Kidney epithelial cell (primary cell): ENCODE measurements at places on chromosomes 11 and 22. TPM values are rescaled to one million over a fixed set of nuclear protein-coding genes. Genes with fewer than 3 reads are reported as not detected.

Gene RHOD
- total RNA-seq = 97.0 and 112 TPM in 2 replicates

DNA sequence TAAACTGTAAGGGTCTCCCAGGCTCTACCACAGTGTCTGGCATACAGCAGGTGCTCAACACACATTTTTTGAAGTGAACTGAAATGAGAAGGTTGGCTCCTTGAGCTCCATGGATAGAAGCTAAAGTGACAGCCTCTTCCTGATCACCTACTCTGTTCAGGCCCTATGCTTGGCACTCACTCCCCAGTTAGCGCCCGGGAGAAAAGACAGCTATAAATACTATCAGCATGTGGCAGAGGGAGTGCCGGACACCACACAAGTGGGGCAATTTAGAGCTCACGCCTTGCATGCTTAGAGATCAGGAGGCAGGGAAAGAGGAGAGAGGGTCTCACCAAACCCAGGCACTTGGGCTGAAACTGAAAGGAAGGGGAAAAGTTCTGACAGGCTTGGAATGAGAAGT is 195.5 kb downstream of the BUD13 start:
- no peak for DNase-seq

Gene OTOG
- total RNA-seq = not detected in 2 replicates

Gene RCOR2
- 7.8 and 11.5 TPM in 2 replicates for total RNA-seq
